NCI-H774 (cell line): ENCODE measurements at places on chromosomes 7 and 10.

DNA sequence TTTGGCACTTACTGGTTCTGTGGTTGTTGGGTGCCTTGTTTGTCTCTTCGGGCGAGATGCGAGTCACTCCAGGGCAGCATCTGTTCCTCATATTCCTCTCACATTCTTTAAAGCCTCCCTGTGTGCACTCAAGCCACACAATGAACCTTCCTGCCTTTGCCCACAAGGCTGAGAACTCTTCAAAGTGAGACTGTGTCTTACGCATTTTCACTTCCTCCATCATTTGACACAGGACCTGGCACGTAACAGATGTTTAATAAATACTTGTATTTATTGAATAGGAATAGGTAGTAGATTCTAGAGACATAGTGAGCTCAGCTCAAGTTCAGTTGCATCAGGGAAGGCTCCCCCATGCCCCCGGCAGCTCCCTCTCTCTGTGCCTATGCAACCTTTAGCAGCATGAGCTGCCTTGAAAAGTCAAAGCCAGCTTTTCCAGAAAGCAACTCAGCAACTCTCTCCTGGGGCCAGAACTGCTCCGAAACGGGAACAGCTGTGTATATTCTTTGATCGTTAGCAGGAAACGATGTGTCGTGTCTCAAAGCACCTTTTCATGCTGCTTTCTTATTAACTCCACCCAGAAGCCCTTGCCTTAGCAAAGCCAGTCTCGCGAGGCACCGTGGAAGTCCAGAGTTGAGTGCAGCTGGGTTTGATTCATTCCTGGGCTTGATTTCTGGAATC is 97.5 kb downstream of the PFKFB3 start:
- no peak for DNase-seq

- DNase-seq, result no peak
These were observed 1496.3 kb downstream of the REEP3 start for GRCh38 chr10:65017523-65017922.

- DNase-seq, result no peak
These were observed 66.7 kb downstream of the HHEX start for GRCh38 chr10:92756201-92757065.

- peak; percentile 79 for DNase-seq
These were observed 11.6 kb downstream of the FRG2B start for GRCh38 chr10:133614830-133615580.

- no peak for DNase-seq
These were observed 69.2 kb upstream of the PALS2 start for GRCh38 chr7:24504040-24504439.

- no peak for DNase-seq
These were observed 765 bp downstream of the SLC25A40 start for GRCh38 chr7:87875151-87876039.

- DNase-seq, result no peak
These were observed 98.6 kb upstream of the MDFIC start for GRCh38 chr7:114823290-114823689.

DNA sequence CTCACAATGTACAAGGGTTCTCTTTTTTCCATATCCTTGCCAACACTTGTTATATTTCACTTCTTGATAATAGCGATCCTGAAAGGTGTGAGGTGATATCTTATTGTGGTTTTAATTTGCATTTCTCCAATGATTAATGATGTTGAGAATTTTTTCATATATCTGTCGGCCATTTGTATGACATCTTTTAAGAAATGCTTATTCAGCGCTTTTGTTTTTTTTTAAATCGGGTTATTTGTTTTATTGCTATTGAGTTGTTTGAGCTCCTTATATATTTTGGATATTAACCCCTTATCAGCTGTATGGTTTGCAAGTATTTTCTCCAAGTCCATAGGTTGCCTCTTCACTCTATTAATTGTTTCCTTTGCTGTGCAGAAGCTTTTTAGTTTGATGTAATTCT is 218.8 kb downstream of the MTERF1 start:
- no peak for DNase-seq

DNA sequence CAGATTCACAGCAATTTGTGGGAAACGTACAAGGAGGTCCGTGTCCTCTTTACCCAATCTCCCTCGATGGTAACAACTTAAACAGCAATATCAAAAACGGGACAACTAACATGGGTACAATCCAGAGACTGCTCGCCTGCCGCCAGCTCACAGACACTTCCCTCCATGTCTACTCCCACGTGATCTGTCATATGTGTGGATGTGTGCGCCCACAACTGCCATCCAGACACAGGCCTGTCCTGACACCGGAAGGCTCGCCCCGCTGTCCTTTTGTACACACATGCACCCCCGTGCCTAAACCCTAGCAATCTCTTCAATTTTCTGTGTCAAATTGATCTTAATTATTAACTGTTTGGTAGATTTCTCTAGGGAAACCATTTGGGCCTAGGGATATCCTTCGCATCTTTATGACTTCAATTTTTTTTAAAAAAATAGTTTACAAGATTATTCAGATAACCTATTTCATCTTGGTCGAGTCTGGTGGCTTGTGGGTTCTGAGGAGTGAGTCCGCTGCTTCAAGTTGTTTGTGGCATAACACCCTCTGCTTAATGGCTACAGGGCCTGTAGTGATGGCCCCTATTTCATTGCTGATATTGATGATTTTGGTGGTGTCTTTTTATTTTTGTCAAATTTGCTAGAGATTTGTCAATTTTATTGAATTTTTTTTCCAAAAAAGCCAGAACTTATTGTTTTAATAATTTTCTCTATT is 260.6 kb downstream of the MAD1L1 start:
- DNase-seq, result no peak

GRCh38 chr10:102537367-102537766 is 33.6 kb downstream of the SUFU start:
- DNase-seq, result no peak

- peak; percentile 26 for DNase-seq
These were observed 3.0 kb upstream of the CALHM3 start for GRCh38 chr10:103481974-103482531.

GRCh38 chr10:83252596-83252995 is 886.7 kb upstream of the GHITM start:
- no peak for DNase-seq

DNA sequence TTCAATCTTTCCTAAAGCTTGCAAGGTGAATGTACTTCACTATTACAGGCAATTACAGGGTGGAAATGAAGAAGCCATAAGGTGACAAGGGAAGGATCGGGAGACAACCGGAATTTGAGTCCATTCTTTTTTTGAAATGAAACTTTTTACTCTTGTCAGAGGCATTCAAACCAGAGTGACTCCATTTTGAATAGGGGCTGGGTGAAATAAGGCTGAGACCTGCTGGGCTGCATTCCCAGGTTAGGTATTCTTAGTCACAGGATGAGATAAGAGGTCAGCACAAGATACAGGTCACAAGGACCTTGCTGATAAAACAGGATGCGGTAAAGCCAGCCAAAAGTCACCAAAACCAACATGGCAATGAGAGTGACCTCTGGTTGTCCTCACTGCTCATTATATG is 363.3 kb downstream of the TYW1 start:
- DNase-seq, result no peak

GRCh38 chr7:158672975-158673374 is 31.6 kb downstream of the NCAPG2 start:
- no peak for DNase-seq

- no peak for DNase-seq
These were observed 97.7 kb downstream of the WDFY4 start for GRCh38 chr10:48782386-48782785.
